ENCODE measurements at places on chromosomes 6 and 20.
A peak's percentile ranks its signal among the peaks of the same experiment; 100 is the strongest.

- DNase-seq, result no peak
Observed at GRCh38 chr6:92354270-92354829, 1065.0 kb downstream of the EPHA7 start.

DNA sequence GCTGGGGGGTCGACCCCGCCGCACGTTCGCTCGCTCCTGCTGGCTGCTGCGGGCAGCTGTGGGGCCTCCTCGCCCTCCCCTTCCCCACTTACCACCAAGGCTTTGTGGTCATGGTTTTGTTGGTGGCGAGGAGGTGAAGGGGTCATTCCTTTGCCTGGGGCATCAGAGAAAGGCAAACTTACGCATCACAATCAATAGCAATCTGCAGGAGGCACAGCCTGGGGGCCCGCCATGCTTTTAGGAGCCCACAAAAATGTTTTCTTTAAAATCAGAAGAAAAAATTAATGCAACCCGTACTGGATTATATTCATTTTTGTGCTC is 137.0 kb downstream of the IMPG1 start:
- no peak for DNase-seq

DNA sequence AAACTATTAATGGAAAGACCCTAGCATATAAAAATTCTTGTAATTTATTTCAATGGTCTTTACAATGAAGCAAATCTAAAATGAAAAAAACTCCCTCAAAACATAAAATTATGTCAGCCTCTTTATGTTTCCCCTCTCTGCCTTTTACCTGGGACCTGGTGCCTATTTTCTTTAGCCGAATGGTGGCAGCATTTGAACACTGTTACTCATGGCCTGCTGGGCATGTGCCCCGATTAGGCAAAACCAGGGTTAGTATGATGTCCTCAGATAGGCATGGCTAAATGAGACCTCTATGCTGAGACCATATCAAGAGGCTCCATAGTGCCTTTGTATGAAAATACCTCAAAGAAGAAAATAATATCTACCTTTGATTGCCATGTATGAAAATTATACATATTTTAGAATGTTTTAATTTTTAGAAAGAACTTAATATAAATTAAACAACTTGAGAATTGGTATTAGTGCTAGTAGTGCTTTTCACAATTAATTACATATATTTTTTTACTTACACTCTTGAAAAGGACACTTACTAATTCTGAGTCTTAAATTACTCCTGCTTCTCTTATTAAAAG is 22.5 kb upstream of the C6orf58 start:
- peak; percentile 35 for DNase-seq

DNA sequence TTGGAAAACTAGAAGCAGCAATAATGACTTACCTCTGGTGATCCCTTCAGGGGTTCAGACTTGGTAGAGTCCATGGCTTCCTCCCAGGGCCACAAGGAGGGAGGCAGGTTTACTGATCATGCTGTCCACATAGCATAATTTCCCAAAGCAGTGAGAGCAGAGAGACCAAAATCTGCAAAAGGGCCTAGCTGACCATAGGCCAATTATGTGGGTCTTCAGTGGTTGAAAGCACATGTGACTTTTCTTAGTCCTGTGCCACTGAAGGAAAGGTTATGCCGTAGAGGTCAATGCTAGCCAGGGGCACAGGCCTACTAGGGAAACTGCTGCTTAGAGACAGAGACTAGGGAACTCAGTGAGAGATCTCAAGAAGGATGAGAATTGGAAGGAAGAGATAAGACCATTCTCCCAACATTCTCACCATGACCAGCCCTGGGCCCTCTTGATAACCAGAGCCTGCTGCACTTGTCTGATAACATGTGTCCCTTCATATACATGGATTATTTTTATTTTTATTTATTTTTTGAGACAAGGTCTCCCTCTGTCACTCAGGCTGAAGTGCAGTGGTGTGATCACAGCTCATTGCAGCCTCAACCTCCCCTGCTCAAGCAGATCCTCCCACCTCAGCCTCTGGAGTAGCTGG is 2.0 kb upstream of the GTPBP2 start:
- no peak for DNase-seq

DNA sequence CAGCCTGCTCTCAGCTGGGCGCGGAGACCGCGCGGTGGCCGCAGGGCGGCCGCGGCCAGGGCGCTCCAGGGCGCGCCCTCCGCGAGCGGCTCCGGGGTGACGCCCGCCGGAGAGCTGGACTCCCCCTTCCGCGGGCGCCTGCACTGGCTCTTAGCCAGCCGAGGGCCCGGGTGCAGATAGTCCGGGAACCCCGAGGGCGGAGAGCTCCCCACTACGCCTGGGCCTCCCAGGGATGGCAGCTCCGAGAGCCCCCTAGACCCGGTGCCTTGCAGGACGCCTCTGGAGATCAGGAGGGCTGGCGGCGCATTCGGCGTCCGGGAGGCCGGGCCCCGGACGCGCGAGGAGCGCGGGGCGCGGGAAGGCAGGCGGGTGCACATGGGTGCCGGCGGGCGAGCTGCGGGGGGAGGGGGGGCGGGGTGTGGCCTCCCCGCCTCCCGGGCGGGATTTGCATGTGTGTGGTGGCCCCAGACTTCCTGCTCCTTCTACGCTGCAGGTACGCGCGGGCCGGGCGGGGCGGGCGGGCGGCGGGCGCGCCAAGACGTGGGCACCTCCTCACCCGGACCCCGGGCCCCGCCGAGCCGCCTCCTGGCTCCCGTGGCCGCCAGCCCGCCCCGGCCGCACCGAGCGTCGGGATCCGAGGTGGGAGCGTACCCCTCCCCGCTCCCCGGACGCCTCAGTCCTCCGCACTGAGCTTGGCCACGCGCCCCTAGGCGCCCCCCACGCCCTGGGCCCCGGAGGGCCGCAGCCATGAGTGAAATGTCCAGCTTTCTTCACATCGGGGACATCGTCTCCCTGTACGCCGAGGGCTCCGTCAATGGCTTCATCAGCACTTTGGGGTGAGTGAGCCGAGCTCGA is at the start of gene ITPR3:
TSS of gene ITPR3 (plus strand) at position 467 of the 855 bp plus-strand sequence. CDS start at position 748, 281 bp downstream.
- peak; percentile 80 for DNase-seq

DNA sequence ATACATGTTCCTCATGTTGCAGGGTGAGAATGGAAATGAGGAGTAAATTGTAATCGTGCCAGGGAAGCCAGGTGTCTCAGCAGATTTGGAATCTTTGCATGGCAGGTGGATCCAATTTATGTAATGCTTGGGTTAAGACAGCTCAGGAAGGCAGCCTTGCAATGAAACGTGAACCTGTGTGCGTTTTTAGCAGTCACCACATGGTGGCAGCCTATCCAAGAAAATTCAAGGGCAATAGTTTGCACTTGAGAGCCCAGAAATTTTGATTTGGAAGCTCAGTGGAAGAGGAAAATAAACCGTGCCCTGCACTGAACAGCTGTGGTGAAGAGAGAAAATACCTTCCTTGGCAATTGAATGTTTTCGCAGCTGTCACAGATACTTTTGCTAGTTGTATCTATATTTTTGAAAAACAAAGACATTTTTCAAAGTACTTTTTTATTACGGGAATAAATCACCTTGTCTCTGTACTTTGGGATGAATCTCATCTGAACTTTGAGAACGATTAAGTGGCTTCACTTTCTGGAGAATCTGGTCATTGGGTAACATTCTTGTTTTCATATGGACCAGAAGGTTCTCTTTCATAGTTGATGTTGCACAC is 26.5 kb downstream of the MTHFD1L start:
- peak; percentile 70 for DNase-seq

- DNase-seq, result no peak
Observed at GRCh38 chr6:73579851-73580246, 59.0 kb upstream of the EEF1A1 start.

DNA sequence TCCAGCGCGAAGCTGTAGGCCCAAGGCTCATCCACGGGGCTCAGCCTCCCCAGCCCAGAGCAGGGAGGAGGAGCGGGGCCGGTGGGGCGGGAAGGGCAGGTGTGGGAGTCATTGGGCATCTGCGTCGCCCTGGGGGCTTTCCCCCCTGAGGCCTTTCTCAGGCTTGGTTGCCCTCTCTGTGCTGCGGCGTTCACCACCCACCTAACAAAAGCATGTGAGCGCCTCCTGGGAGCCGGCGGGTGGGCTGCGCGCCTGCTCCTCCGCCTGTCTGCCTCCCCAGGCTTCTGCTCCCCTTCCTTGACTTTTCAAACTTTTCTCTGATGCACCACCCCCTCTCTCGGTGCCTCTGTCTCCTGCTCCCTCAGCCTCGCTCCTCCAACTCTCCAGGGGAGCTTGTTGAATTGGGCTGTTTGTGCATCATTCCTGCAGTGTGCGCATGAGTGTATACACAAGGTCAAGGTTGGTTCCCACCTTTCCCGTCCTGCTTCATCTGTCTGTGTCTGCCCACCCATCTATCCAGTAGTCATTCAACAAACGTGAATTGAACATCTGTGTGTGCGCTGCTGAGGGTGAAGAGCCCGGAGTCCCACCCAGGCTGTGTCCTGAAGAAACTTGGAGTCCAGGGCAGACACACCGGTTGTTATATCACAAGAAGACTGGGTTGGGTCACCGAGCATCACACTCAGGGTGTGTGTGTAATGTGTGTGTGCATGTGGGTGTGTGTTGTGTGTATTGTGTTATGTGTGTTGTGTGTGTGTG is 82.4 kb upstream of the NNAT start:
- no peak for DNase-seq

DNA sequence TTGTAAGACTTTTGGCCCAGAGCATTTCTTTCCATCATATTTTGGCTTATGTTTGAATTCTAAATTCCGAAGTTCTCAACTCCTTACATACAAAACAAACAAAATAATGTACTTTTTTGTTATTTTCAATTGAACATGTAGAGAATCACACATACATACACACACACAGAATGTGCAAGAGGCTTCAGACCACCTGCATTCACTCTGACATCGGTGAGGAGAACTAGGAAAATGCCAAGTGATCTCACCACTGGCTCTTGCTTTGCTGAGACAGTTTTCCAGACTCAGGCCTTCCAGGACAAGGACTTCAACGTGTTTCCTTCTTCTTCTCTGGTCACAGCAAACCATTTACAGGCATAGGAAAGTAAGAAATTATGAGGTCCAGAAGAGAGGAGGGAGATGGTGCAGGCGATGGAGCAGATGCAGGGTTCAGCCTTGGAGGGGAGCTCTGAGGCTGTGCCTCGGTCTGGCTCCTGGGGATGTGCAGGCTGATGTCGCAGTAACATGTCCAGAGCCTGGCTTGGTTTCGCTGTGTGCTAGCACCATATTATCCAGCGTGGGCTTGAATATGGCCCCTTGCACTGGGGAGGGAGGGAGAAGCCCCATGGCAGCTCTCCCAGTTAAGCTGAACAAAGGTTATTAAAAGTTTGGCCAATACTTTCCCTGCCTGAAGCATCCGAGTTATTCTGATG is 93.4 kb downstream of the DACT2 start:
- no peak for DNase-seq

DNA sequence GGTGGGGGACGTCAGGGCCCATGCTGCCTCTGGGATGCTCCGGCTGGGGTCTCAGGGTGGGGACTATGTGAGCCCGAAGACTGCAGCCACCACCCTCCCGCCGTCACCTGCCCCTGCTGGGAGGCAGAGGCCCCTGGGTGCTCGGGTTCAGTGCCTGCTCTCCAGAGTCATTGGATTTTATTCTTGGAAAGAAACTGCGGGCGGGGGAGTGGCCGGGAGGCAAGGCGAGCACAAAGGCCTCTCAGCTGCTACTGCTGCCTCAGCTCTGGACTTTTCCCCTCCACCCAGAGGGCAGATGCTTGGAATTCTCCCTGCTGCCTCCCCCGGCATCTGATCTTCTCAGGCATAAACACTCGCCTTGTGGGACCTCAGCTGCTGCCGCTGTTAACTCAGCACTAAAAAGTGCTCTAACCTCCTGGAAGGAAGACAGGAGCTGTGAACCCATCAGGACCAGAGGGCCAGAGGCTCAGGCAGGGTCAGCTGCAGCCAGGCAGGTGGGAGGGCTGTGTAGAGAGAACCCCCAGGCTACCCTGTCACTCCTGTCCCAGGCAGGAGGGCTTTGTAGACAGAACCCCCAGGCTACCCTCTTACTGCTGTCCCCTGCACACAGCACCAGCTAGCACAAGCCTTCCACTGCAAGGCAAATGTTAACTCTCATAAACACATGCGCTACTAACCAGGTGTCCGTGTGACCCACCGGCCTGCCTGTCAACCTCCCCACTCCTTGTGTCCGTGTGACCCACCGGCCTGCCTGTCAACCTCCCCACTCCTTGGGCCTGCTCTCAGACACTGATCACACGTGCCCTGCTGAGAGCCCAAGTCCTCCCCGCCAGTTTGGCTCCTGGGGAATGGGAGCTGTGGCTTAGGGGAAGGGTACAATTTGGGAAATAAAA is 9.4 kb upstream of the FRMD1 start:
- DNase-seq, result no peak

- DNase-seq, result no peak
Observed at GRCh38 chr6:43867246-43867645, 97.2 kb downstream of the VEGFA start.

- no peak for DNase-seq
Observed at GRCh38 chr6:44150317-44150917, 8.2 kb upstream of the CAPN11 start.

DNA sequence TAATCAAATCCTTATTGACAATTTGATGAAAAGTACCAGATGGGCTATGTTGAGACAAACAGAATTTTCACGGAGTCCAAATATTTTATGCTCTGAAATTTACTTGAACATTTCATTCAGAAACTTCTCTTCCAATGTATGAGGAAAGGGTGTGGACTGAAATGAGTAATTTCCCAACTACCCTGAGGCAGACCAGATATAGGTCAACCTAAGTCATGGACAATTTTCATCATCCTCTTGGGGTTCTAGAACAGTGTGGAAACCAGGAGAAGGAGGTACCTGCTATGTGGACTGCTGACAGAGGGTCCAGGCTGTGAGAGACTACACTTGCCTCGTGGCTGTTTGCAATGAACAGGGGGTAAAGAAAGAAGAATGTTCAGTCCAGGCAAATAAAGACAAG is 323.0 kb downstream of the ESR1 start:
- no peak for DNase-seq

GRCh38 chr6:73548458-73549446 is 27.9 kb upstream of the EEF1A1 start:
- DNase-seq, result no peak

DNA sequence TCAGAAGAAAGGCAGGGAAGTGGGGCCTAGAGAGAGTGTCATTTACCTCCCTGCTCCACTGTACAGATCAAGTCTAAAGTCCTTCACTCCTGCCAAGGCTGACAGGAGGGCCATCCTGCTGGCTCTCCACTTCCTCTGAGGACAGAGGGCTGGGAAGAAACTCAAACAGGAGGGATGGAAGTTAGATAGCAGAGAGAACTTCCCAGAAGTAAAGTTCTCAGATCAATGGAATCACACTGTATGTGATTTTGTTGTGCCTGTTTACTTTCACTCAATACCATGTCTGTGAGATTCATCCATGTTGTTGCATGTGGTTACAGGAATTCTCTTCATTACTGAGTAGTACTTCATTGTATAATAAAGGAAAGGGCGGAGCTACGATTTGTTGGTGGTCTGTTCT is 32.3 kb upstream of the ZFAND3 start:
- no peak for DNase-seq

- DNase-seq, result no peak
Observed at GRCh38 chr6:148971031-148971927, 224.4 kb downstream of the UST start.

DNA sequence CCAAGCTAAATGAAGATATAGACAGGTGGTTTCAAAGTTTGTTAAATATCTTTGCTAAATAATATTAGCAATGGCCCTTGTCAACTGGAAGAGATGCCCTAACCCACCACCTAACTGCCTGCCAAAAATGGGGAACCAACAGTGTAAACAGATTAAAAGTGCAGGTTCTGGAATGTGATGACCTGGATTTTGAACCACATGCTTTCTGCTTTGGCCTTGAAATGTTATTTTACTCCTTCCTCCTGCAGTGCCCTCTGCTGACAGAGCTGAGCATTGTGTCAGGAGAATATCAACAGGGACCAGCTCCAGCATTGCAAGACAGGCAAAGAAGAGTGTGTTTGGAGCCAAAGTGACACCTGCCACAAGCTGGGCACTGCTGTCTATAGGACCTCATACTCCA is 226.6 kb downstream of the MYLK4 start:
- DNase-seq, result no peak
